ENCODE measurements at places on chromosomes 6 and 20.

DNA sequence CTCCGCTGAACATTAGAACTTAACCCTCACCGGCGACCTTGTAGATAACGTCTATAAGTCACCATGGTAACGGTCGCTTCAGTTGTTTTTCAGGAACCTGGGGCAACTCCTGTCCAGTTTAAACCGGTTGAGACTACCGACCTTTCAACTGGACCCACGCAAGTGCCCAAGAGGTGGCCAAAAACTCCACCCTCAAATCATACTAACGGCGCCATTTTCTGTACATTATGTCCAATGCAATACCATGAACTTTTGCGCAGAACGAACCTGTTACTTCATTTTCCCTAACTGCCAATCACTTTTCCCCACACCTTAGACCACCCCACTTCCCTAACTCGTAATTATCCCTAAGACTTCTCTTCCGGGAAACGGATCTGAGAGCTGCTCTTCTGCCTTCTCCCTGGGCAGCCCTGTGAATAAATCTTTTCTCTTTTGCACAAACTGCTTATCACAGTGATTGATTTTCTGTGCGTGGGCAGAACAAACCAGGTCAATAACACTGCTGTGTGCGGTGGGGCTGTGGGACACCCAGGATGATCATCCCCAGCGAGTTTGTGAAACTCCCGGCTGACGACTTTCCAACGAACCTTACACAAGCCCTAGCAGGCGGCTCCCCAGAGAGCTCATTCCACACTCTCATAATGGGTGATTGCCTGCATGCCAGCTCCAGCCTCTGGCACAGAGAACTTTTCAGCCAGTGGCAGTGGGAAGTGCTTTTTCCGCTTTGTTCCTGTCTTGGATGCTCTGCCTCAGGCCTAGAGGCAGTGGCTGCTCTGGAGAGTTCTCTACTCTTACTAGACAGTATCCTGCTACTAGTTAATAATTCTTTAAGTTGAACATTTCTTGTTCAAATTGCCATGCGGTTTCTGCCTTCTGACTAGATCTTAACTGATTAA, 28.6 kb downstream of the GPX5 start:
- DNase-seq = no peak

- no peak for DNase-seq
Measured at GRCh38 chr6:46281110-46281509, 110.3 kb upstream of the ENPP5 start.

DNA sequence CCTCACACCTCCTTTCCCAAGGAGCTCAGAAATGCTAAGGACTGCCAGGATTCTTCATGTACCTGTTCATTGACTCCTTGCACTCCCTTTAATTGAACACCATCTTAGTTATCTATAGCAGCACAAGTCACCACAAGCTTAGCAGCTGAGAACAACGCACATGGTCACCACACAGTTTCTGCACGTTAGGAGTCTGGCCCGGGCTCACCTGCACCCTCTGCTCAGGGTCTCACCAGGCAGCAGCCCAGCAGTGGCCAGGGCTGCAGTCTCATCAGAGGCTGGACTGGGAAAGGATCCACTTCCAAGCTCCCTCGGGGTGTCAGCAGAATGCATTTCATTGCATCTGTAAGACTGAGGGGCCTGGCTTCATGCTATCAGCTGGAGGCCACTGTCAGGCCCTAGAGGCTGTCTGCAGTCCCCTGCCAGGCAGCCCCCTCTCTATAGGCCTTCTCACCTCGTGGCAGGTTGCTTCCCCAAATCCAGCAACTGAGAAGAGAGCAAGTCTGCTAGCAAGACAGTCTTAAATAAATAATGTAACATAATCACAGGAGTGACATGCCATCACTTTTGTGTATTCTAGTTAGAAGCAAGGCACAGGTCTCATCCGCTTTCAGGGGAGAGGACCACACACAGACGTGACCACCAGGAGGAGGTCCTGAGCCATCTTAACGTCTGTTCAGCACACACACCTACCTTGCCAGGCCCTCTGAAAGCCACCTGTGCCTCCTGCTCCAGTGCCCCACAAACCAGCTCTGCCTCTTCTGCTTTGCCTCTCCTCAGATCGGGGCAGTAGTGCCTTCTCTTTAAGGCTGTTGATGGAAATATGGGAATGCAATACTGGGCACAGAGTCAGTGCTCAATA, 165.2 kb upstream of the CST7 start:
- DNase-seq = no peak

- DNase-seq = peak; percentile 5
Measured at GRCh38 chr6:112990971-112991370, 643.8 kb downstream of the RFPL4B start.

DNA sequence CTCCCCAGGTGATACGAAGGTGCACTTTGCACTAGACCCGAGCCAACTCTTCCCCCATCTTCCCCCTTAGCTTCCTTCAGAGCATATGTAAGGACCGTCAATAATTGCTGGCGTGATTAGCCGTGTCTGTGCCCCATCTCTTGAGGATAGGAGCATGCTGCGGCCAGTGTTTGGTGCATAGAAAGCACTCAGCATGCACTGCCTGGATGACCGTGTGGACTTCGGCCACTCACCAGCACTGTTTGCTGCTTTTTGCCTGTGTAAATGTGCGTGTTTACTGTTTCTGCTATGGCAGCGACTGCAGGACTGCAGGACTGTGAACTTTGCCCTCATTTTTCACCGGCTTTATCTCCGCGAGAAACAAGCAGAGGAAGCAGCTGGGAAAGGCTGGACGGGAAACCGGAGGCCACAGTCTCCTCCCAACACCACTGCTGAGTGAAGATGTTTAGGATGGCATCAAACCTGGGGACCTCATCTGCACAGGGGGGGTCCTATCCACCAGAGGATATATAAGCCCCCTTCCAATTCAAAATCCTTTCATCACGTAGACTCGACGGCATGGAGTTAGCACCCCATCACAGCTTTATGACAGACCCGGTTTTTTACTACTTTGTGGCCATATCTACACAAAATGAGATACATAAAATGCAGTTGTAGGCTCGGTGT, 150.6 kb upstream of the AFDN start:
- DNase-seq = no peak

GRCh38 chr6:37717836-37718251, 20.2 kb upstream of the MDGA1 start:
- peak; percentile 46 for DNase-seq

- DNase-seq = no peak
Measured at GRCh38 chr6:101413773-101414172, 20.3 kb downstream of the GRIK2 start.

- peak; percentile 27 for DNase-seq
Measured at GRCh38 chr6:53492860-53493634, 51.9 kb downstream of the GCLC start.

DNA sequence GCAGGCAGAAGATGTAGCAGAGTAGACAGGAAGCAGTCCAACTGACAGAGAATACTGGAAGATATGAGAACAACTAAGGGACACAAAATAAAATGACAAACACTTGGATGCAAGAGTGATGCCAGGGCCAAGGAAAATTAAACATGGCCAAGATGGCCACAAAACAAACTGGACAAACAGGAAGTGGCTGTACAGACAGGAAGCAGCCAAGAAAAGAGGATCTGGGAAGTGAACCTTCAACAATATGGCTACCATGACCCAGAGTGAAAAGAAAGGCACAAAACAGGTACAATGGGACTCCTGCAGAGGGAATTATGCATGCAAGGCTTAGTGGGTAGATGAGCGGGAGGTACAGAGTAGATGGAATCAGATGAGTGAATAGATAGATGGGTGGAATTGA, 29.1 kb downstream of the HLA-DPB1 start:
- DNase-seq = no peak

- DNase-seq = no peak
Measured at GRCh38 chr6:25369036-25369432, 89.9 kb downstream of the CARMIL1 start.

- peak; percentile 85 for DNase-seq
Measured at GRCh38 chr6:106979435-106979884, 4.9 kb upstream of the CD24 start.

- no peak for DNase-seq
Measured at GRCh38 chr6:126886106-126886505, 232.4 kb upstream of the RSPO3 start.

DNA sequence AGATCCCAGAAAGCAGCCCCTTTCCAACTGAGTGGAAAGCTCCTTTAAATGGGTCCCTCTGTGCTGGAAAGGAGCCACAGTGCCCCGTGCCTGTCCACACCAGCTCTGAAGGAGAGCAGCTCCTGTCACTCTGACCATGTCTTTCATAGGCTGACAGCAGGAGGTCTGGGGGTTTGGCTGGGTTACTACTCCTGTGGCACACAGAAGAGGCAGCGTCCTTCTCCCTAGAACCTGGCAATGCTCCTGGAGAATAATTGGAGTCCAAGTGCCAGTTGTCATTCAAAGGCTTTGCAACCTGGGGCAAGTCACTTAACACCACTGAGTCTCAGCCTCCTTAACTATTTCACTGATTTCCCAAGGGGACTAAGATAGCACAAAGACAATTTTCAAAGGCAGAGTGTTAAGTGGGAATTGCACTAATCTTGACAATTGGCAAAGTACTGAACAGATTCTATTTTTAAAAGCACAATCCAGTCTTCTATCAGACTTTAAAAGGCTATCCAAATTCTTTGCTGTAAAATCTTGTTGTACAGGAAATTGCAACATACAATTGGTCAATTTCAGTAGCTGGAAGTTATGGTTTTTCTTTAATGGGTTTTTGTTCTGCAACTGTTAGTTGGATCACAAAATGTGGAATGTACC, 457.2 kb downstream of the KIF16B start:
- no peak for DNase-seq

GRCh38 chr6:159578629-159579028, 114.4 kb downstream of the SOD2 start:
- no peak for DNase-seq

GRCh38 chr6:107811591-107812218, 12.4 kb downstream of the SCML4 start:
- DNase-seq = no peak

GRCh38 chr6:109291902-109292301, 90.4 kb downstream of the CD164 start:
- DNase-seq = no peak

DNA sequence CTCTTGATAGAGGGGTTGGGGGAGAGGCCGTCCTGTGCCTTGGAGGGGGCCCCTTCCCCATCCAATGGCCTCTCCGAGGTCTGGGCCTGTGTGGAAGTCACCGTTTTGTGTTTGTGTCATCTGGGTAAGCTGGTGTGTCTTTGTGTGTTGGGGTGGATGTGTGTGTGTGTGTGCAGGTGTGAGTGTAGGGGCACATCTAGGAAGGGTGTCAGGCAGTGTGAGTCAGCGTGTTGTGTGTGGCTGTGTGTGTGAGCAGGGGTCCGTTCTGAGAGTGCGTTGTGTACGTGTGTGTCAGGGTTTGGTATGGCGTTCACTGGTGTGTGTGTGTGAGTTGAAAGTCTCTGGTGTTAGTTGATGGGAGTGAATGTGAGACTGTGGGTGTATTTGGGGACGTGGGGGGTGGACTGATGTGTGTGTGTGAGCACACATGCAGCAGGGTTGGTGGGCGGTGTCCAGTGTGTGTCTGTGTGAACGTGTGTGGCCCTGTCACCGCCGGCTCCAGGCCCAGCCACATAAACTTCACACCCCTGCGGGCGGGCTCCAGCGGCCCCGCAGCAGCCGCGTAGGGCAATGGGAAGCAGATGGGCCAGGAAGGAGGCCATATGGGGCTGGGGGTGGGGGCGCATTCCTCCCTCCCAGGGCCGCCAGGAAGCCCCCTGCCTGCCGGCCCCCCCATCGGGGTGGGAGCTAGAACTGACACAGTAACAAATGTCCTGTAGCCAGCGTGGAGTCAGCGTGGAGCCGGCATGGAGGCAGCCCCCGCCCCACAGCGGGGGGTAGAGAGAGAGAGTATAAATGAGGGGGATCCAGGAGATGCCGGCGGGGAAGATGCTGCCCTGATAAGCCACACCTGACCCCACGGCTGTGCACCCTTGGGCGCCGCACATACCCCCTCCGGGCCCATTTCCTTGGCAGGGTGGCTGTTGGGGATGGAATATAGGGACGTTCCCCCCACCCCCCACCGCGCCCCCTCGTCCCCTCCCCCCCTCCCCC, 32.1 kb downstream of the SNAI1 start:
- no peak for DNase-seq

DNA sequence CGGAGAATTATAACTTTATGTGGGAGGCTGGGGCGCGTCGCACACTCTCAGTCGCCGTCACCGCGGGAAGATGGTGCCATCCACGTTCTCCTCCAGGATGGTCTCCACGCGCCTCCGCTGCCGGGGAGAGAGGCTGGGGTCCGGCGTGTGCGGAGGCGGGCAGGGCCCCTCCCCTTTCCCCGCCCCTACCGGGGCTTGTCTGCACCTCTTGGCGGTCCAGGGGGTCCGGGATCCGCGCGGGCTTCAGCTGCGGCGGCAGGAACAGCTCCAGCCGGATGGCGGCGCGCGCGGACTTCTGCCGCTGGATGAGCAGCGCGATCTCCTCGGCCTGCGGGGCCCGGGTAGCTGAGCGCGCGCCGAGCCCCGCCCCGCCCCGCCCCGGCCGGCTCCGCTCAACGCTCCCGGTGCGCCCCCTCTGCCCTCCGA, 807 bp downstream of the LKAAEAR1 start:
- DNase-seq = peak; percentile 85

- DNase-seq = no peak
Measured at GRCh38 chr6:125312478-125312877, 10.7 kb upstream of the HDDC2 start.

DNA sequence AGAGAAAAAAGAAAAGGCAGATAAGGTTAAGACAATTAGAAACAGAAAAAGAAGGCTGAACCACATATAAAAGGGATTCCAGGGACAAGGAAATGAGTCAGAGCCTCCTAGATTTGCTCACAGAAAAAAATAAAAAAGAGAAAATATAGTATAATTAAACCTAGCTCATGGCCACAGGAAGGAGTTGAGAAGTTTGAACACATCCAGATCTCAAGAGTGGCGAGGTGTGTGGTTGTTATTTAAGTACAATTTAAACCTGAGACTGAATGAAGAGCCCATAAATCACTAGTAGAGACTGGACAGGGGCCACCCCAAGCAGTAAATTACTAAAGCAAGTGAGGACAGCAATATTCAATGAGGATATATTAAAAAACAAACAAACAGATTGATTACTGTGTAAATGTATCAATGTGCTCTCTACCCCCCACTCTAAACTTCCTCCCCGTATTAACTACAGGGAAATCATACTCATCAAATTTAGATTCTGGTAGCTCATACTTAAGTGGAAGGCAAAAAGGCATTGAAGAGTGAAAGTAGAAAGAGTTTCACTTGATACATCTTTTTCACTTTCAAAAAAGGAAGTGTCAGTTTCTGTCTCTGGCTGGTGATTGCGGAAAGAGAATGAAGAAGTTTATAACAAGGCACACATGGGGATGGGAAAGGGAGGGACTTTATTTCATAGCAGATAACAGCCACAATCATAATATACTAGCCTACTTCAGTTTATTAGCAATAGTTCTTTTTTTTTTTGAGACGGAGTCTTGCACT, 49.3 kb upstream of the SCAF8 start:
- DNase-seq = peak; percentile 43

DNA sequence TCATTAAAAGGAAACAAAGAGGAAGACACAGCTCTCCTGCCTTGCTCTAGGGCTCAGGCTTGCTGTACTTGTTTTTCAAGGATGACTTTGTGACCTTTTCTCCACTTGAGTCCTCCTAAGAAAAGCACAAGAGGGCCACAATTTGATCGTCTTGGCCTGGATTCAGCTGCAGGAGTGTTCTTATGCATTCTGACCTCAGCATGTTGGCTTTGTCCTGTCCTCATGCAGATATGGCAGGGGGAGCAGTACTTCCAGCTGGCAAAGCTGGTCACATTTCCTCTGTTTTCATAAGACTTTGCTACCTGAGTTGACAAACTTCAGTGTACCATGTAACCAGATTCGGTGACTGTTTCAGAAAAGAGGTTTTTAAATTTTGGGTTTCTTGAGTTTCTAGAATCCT, 30.8 kb downstream of the KDM1B start:
- no peak for DNase-seq

Measured in AG08396 (cell line).